Epithelial cell of proximal tubule (primary cell): ENCODE measurements at places on chromosomes 11 and 22.

- DNase-seq: no peak
Observed at GRCh38 chr11:131916638-131917037, 546.2 kb downstream of the NTM start.

GRCh38 chr11:66081505-66081904 is 11.4 kb downstream of the PACS1 start:
- no peak for DNase-seq

GRCh38 chr11:40722179-40722795 is 737.2 kb downstream of the LRRC4C start:
- DNase-seq: no peak

DNA sequence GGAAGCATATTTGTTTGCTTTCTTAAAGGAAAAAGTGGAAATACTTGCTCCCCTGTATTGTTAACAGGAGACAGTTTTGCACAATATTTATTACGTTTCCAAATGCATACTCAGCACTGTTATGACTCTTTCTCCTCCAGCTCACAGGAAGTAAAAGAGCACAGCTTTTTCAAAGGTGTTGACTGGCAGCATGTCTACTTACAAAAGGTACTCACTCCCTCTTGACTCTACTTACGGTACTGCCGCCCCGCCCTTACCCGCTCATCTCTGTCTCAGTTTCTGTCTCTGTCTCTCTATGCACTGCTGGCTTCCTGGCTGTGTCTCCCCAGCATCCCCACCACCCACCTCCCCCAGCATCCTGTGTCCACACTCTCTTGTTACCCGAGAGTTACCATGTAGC is 32.2 kb upstream of the MYO18B start:
- no peak for DNase-seq

DNA sequence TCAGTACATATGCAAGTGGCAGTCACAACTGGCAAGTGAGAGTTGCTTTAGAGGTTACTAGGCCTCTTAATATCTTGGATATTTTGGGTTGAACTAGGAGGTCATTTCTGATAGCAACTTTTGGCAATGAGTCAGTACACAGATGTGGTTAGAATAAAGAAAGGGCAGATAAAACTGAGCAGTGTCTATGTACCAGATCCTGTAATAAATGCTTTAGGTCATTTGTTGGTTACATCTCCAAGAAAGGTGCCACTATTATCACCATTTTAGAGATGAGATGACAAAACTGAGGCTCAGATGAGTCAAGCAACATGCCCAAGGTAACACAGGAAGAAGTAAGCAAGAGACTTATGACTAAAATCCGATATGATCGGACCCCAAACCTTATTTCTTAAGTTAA is 25.0 kb downstream of the MAML2 start:
- DNase-seq: no peak

DNA sequence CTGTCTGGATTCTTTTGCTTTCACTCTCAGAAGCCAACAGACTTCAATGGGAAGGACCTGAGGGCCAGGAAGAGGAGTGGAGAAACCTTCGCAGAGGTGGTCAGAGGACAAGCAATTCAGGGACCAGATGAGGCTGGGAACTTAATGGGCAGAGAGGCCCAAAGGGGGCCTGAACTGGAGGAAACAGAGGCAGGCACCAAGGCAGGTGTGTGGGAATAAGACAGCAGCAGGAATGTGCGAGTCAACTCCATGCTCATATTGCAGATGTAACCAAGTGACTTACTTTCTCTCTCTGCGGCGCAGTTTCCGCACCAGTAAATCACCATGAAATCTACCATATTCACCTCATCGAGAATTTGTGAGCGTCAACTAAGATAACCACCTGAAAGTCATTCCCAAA is 669.1 kb downstream of the NTM start:
- DNase-seq: no peak

GRCh38 chr11:13210424-13210823 is 67.2 kb upstream of the BMAL1 start:
- DNase-seq: no peak

DNA sequence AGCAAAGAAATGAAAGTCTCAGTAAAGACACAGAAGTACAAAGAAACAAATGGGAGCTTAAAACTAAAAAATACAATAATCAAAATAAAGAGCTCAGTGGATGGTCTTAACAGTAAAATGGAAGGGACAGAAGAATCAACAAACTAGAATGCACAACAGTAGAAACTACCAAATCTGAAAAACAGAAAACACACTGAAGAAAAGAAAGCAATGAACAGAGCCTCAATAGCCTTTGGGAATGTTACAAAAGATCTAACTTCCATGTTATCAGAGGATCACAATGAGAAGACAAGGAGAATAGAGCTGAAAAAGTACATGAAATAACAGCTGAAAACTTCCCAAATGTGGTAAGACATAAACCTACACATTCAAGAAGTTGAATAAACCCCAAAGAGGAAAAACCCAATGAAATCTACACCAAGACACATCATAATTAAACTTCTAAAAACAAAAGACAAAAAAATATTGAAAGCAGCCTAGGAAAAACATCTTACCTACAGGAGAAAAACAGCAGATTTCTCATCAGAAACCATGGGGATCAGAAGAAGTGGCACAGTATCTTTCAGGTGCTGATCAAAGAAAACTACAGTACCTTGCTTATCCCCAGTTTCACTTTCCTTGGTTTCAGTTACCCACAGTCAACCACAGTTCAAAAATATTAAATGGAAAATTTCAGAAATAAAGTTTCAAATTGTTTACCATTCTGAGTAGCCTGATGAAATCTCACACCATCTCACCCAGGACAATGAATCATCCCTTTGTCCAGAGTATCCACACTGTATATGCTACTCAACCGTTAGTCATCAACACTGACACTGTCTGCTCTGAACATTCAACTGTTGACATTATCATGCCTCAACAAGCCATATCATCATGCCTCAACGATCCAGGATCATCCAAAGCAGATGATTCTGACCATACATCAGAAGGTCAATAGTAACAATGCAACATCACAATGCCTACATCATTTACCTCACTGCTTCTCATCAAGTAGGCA is 22.2 kb downstream of the RRAS2 start:
- DNase-seq: peak; percentile 76

DNA sequence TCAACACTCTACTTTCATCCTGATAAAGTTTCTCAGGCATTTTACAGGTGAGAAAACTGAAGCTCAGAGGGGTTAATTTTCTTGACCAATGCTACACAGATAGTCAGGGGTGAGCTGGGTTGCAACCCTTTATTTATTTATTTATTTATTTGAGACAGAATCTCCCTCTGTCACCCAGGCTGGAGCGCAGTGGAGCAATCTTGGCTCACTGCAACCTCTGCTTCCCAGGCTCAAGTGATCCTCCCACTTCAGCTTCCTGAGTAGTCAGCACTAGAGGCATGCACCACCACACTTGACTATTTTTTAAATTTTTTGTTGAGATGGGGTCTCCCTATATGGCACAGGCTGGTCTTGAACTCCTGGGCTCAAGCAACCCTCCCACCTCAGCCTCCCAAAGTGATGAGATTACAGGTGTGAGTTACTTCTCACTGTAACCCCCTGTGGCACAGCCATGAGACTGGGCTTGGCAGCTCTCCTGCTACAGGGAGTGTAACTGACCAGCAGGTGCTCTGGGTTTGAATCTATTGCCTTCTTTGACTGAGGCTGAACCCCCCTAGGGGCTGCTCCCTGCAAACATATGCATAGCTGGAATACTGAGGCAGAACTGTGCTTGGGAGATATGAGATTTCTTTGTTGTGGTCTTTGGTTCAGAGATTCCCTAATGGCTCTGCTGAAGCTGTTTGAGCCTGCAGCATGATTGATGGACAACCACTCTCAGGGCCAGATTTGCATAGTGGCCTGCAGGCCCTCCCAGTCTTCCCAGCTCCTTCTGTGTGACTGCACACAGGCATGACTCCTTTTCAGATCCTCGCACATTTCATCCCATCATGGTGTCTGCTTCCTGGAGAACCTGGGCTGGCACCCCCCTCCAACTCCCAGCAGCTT is 6.1 kb downstream of the C11orf96 start:
- DNase-seq: no peak

DNA sequence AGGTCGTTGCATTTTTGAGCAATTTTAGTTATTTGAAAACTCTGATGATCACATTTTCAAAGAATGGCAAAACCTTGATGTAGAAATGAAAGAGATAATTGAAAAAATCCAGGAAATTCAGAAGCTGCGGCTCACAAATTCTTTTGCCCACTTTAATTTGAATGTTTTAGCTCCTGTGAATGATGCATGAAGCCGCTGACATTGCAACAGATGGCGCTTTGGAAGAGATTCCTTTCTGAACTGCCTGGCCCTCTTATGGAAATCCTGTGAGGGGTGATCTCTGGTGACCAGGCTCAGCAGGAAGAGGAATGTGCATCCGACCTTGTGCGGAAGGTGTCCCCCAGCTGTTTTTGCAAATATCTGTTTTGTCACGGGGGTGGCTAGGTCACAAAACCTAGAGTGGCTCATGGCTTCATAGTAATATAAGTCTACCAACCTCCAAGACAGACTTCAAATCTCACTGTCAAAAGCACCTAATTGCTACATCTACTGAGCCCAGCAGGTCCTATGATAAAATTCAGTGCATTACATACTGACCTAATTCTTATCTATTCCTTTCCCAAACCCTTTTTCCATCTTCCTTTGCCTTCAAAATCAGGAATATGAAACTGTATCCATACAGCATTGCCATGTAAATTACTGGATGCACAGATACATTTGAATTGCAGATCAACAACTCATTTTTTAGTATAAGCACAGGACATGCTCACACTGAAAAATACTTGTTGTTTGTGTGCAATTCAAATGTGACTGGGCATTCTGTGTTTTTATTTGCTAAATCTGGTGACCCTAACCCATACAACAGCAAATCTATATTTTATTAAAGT is 412.7 kb downstream of the ETS1 start:
- no peak for DNase-seq

- no peak for DNase-seq
Observed at GRCh38 chr11:794013-794765, 3.9 kb downstream of the SLC25A22 start.

DNA sequence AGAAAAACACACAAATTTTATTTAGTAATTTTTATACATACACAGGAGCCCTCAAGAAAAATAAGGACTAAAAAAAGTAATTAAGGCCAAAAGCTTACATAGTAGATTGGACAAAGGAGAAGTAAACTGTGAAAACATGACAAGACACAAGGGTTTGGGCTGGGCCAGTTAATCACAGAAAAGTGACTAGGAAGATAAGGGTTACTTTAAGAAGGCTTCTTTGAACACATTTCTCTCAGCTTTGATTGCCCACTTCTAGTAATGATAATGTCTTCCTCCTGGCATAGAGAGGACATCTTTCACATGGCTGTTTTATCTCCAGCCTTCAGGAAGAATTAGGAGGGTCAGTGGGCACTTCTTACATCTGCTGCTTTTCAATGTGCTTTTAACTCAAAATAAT is 3.4 kb downstream of the RNF141 start:
- no peak for DNase-seq

DNA sequence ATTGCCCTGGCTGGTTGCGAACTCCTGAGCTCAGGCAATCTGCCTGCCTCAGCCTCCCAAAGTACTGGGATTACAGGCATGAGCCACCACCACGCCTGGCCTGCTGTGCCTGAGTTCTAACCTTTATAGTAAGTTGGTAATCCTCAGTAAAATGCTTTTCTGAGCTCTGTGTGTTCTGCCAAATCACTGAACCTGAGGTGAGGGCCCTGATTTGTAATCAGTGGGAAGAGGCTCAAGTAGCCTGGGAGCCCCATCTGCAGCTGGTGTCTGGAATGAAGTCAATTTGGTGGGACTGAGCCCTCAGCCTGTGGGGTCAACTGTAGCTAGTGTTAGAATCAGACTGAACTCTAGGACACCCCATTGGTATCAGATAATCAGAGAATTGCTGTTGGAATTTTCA is 72.6 kb upstream of the PARVG start:
- DNase-seq: no peak

- peak; percentile 70 for DNase-seq
Observed at GRCh38 chr11:89613911-89614310, 96.2 kb upstream of the TRIM77 start.
